Dorsolateral prefrontal cortex (tissue), 122 donors: ENCODE measurements at places on chromosomes 4 and X. TPM values are rescaled to one million over a fixed set of nuclear protein-coding genes. Genes with fewer than 3 reads are reported as not detected.

DNA sequence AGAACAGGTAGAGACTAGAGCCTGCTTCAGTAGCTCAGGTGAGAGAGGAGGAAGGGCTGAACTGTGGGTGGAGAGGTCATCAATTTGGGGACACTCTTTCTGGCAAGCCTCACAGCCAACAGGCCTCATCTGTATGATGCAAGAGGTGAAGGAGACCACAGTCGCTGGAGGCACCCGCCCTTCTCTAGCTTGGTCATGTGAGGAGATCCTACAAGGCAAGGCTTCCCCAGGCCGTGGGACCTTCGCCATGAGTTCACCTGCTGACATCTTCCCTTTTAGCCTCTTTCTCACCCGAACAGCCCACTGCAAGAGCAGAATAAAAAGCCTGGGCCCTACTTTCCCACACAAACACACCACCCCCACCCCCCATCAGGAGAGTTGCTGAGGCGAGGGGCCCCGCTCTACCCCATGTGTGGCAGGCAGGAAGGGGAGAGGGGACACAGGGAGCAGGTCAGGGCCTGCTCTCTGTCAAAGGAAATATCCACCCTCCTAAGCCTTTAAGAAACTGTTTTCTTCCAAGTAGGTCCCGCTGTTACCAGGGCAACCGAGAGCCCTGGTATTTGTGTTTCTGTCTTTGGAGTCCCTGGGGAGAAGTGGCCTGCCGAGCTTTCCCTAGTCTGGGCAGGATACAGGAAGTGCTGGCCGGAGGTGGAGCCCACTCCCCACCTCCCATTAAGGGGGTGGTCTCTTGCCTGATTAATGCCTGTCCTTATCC, 8.1 kb downstream of the RTL5 start:
- DNase-seq: peak; percentile 46

- no peak for DNase-seq
Observed at GRCh38 chrX:152913910-152914309, 16.0 kb downstream of the ZNF185 start.

ALB gene
- 1.3 TPM for total RNA-seq

GRCh38 chrX:12210196-12210815, 72.0 kb downstream of the FRMPD4 start:
- DNase-seq: no peak

TRPC3 gene
- total RNA-seq: 3.5 TPM

DNA sequence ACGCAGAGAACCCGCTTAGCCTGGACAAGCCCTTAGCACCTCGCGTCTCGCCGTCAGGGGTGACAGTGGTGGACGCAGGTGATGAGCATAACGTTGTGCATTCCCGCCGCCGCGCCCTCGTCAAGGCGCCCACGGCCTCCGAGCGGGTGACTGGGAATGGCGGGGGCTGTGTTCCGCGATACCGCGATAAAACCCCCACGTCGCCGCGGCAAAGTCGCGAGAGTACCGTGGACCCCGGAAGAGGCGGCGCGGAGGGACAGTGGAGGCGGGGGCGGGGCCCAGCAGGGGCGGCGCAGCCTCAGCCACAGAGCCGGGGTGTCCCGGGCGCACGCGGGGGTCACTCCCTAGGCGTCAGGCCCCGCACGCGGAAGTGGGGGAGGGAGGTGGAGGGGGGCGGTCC, 53.8 kb downstream of the ZFYVE28 start:
- no peak for DNase-seq

DNA sequence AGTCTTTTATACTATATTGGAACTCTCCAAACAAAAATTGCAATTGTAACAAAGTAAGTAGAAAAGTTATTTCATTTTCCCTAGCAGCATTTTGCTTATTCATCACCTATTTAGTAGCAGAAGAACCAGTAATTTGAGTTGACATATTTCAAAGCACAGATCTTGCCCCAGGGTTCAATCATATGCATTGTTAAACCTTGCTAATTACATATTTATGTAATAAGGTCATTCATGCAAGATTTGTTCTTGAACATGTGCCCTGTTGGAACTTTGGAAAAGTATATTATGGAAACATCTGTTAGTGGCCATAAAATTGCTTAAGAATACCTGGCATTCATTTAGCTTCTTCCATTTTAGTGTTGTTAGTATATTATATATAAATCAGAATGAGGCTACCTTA, 191.7 kb downstream of the TLL1 start:
- DNase-seq: no peak

EXOSC9 gene
- 17.2 TPM for total RNA-seq

- DNase-seq: peak; percentile 78
Observed at GRCh38 chr4:40309250-40309774, 25.8 kb upstream of the CHRNA9 start.

- DNase-seq: no peak
Observed at GRCh38 chr4:98664959-98665358, 6.5 kb upstream of the TSPAN5 start.

- no peak for DNase-seq
Observed at GRCh38 chrX:49226946-49227345, 6.2 kb downstream of the CACNA1F start.

- no peak for DNase-seq
Observed at GRCh38 chr4:70601422-70602039, 9.5 kb downstream of the AMBN start.

- no peak for DNase-seq
Observed at GRCh38 chrX:107541244-107541643, 87.1 kb upstream of the PRPS1 start.

RBM46 gene
- total RNA-seq: not detected

GRCh38 chr4:97432551-97432950, 710.7 kb downstream of the STPG2 start:
- DNase-seq: no peak

DNA sequence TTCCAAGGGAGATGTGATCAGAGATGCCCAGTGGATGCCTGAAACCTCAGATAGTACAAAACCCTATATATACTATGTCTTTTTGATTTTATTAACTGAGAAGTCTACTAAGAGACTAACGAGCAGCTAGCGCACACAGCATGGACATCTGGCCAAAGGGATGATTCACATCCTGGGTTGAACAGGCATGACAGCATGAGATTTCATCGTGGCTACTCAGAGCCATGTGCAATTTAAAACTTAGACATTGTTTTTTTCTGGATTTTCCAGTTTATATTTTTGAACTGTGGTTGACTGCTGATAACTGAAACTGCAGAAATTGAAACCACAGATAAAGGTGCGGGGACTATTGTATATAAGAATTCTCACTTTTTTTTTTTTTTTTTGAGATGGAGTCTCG, 2252.9 kb upstream of the AGA start:
- no peak for DNase-seq

TCEAL6 gene
- total RNA-seq: 51.0 TPM
